ENCODE measurements at places on chromosomes 3 and 15. TPM values are rescaled to one million over a fixed set of nuclear protein-coding genes. Genes with fewer than 3 reads are reported as not detected.

DNA sequence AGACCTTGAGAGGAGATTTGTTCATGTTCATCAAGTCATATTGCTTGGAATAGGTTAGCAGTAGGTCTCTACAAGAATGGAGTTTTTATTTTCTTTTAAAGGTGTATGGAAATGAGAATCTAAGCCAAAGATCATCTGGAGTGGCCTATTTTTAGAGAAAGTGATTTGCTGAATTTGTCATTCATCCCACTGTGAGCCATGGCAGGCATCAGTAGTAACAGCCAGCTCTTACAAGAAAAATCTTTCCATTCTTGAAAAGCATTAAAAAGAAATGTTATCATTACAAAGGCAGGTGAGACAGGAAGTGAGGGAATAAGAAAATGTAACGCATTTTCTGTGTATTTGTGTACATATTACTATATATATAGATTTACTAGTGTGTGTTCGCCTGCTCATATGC lies 29.6 kb downstream of the STAC start:
- no peak for DNase-seq

- no peak for DNase-seq
Measured at GRCh38 chr3:53081318-53081717, 35.4 kb upstream of the SFMBT1 start.

DNA sequence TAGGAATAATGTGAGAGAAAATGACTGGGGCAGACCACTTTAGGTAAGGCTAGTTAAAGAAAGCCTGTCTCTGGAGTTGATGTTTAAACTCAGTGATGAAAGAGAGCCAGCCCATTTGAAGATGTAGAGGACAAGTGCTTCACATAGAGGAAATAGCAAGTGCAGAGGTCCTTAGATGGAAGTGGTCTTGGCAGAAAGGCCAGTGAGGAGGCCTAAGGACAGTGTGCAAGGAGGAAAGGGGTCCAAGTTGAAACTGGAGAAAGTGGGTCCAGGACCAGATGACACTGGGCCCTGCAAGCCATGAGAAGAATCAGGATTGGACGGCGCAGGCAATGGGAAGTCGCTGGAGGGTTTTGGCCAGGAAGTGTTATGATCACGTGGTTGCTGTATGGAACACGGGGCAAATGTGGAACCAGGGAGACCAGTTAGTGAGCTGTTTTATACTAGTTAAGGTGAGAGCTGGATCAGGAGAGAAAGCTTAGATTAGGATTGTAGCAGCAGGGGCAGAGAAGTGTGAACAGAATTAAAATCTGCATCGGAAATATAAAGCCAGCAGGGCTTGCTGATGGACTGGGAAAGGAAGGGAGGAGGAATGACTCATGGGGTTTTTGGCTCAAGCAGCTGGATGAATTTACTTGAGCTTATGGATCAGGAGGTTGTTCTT lies 48.0 kb upstream of the SCAANT1 start:
- DNase-seq = no peak

DNA sequence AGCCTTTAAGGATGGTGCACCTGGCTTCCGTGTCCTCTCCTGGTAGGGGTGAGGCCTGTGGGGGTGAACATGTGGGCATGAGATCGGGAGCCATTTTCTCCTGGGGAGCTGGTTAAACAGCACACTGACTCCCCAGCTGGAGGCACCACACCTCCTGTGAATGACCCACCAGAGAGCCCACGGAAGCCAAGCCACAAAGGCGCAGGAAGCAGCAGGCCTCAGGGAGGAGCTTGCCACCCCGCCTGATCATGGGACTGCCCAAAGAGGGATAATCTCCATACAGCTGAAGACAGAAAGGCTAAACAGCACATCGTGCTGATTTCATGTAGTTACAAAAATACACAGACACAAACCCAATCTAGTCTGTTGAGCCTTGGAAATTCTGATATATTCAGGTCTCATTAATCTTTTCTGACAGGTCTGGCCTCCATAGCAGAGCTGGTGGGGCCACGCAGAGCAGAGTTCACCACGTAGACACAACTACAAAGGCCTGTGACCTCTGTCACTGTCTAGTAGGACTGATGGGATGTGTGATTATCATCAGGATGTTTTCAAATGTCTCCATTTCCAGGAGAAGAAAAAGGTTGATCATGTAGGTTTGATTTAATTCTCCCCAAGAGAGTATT lies 75.2 kb downstream of the DUT start:
- no peak for DNase-seq

- no peak for DNase-seq
Measured at GRCh38 chr3:177144922-177145321, 52.4 kb downstream of the TBL1XR1 start.

GRCh38 chr3:71229905-71230657 lies 353.4 kb downstream of the FOXP1 start:
- DNase-seq = no peak

DNA sequence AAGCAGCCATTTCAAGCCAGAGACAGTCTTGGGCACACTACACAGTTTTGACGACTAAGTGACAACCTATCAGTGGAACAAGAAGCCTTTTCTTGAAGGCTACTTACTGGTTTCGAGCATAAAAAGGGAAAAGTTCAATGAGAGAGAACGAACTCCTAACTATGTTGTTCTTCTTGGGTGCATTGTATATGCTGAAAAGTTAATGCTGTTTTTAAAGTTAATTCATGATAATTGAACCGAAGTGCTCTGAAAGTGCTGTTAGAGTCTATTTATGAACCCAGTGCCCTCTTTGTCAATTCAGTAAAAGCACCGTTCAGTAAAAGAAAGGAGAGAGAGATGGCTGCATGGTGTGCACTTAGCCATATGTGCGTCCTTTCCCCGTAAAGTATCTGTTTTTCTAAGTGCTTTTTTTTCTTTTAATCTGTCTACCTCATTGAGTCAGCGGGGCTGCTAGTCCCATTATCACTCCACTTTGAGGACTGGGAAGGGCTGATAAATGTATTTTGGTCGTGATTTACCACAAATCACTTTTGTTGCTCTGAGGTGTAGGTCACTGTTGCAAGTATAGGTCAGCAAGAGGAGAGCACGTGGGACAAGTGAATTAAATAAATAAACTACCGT lies 380.7 kb upstream of the GOLIM4 start:
- DNase-seq = no peak

GRCh38 chr3:96086018-96086417 lies 728.4 kb upstream of the EPHA6 start:
- no peak for DNase-seq

DNA sequence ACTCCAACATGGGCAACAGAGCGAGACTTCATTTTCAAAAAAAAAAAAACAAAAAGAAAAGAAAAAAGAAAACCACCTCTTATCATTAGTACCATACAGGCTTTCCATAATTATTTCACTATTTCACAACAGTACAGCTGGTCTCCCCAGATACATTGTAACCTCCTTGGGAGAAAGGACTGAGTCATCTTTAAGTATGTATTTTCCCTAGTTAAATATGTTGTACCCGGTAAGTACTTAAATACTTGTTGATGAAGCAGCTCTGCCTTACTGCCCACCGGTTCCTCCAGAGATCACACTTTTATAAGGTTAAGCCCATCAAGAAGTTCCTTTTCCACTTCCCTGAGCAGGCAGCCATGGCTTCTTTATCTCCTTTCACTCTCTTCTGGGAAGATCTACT lies 789.5 kb upstream of the CFAP20DC start:
- DNase-seq = no peak

DNA sequence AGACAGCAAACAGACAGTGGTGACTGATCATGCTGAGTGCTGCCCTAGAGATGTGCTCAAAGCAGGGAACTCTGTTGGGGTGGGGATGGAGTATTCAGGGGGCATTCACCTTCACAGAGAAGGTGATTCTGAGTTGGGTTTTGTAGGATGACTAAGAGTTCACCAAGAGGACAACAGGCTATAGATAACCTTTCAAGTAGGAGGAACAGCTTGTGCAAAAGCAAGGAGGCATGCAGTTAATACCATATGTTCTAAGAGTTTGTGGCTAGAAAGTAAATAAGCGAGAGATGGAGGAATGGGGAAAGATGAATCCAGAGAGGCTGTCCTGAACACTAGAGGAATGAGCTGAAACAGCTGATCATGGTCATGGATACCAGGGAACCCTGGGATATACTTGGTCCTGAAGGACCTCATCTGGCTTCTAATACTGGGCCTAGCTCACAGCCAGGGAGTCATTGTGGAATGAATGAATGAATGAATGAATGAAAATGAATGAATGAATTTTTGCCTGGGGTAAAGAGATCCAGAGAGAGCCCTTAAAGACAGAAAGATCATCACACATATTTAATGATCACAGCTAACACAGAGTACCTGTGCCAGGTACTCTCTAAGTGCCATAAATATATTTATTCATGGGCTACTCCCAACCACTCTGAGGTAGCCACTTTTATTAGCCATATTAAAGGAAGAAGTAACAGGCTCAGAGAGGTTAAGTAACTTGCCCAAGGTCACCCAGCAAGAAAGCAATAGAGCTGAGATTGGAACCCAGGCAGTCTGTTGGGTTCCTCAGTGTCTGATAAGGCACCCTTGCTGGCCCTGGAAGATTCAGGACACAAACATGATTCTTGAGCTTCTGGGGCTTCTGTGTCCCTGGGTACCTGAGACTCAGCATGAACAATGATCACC lies 22.0 kb downstream of the SMAD6 start:
- DNase-seq = no peak

DNA sequence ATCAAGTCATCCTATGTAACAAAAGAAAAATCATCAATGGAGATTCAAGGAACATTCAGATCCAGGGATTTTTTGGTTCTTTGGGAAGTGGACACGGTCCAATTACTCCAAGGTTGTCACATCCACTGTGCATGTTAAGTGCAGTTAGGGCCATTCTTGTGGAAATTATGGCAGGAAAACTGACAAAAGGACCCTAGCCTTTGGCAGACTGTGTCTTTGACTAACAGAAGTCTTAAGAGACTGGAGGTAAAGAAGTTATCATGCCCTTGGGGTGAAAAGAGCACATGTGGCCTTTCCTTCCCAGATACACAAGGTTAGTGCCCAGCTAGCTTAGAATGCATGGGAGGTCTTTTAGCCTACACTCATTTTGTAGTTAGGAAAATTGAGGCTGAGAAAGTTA lies 74.9 kb downstream of the MB21D2 start:
- DNase-seq = no peak

- DNase-seq = no peak
Measured at GRCh38 chr15:72315706-72316370, 4.1 kb downstream of the CELF6 start.

GRCh38 chr3:72997421-72997961 lies 880 bp downstream of the PPP4R2 start:
- DNase-seq = no peak

- no peak for DNase-seq
Measured at GRCh38 chr3:178868681-178869080, 202.9 kb downstream of the ZMAT3 start.

- no peak for DNase-seq
Measured at GRCh38 chr3:122003112-122003511, 18.9 kb downstream of the ILDR1 start.

GRCh38 chr3:124824286-124824915 lies 62.8 kb downstream of the ITGB5 start:
- no peak for DNase-seq

DNA sequence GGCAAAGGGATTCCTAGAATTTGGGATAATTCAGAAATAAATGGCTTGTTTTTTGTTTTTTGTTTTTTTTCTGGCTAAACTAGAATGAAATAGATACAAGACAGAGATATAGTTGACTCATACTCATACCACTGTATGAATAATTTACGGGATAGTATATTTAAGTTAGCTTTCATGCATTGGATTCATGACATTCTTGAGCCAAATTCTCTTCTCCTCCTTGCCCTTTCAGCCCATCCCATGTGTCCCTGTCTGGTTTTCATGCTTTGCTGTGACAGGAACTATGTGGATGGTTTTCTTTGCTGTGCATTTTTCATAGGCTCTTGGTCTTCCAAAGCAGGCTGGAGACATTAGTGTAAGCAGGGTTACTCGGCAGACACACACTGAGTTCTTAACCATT lies 66.6 kb upstream of the UMPS start:
- DNase-seq = no peak

DNA sequence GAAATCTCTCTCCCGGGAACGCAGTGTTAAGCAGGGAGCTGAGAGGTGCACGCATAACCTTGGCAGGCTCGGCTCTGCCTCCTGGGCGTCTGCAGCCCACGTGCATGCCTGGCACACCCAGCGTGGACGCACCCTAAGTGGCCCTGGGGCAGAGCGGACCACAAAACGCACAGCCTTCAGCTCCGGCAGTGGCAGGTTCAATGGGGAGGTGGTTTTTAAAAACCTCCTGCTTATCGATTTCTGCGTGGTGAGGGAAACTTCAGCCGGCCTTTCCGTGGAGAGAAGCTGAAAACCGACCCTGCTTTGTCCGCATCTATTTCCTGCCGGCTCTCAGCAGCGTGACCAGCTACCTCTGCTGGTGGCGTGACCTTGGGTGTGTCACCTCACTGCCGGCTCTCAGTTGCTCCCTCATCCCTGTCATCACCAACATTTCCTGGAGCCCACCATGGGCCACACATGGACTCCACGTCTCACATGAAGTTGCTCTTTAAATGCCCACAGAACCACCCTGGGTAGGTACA lies 134.8 kb upstream of the MEF2A start:
- DNase-seq = no peak

DNA sequence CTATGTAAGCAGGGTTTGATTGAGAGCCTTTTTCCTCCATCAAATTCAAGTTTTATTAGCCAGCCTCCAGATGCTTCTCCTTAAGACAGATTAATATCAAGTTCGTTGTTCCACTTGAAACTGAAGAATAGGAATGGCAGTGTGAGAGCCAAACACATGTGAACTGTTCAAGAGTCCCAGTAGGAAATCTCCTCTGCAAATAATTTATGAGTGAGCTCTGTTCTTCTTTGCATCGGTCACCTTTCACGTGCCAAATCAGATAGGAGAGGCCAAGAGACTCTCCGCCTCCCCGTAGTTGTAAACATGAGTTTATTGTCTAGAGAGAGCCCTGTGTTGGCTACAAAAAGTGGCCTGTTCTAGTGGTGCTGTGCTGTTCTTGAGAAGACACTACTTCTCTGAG lies 372.1 kb upstream of the NR2F2 start:
- DNase-seq = no peak

DNA sequence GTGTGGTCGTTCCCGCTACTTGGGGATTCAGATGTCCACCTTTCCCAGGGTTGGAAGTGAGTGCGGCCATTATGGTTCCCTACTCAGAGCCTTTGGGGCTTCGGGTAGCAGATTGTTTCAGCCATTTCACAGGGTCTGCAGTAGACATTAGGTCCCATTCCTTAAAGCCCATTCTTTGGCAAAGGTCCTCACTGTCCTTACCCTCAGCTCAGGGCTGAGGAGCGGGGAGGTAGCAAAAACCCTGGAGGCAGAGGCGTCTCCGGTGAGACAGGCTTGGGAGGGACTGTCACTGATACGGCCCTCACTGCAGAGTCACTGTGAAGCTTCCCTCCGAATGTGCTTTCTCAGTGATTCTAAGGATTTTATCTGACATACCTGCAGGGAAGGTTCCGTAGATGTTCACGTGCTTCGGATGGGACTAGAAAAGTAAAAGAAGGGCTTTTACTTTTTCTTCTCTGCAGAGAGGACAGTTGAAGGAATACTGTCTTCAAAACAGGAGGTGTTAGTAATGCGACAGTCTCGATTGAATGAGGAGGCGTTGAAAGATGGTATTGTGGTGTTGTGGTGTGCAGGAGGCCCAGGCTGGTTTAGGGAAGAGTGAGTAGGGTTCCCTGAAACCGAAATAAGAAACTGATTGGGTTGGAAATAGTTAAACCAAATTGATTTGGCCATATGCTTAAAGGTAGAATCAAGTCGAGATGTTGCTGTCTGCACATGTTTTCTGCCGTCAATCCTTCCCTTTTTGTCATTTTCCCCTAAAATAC lies 630 bp downstream of the ATP6V1A start:
- DNase-seq = no peak

PLSCR2 gene
- 0.67 TPM for polyA plus RNA-seq

WDR5B gene
- 11.5 TPM for polyA plus RNA-seq

CAMKV gene
- polyA plus RNA-seq = 0.14 TPM

TMCO5A gene
- polyA plus RNA-seq = not detected

TF gene
- 5.9 TPM for polyA plus RNA-seq

GADL1 gene
- 0.96 TPM for polyA plus RNA-seq

LRRIQ4 gene
- 0.18 TPM for polyA plus RNA-seq

DUOX2 gene
- 0.32 TPM for polyA plus RNA-seq
